ENCODE measurements at places on chromosomes 3 and 15.

DNA sequence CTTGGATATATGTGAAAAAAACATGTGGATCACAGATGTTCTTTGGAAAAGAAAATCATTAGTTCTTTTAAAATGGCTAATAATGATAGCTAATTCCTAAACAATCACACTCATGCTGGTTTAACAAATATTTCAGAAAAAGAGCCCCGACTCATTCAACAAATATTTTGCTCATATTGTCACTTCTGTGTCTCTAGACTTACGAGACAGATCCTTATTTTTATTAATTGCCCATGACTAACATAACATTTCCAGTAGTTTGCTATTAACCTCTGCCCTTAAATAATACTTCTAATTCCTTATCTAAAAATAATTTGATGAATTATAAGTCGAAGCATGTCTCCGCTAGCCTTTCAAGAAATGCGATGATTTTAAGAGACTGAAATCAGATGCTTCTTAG, 70.4 kb downstream of the SATB1 start:
- DNase-seq: no peak

- DNase-seq: no peak
Measured at GRCh38 chr3:117844676-117845075, 1135.1 kb downstream of the TUSC7 start.

DNA sequence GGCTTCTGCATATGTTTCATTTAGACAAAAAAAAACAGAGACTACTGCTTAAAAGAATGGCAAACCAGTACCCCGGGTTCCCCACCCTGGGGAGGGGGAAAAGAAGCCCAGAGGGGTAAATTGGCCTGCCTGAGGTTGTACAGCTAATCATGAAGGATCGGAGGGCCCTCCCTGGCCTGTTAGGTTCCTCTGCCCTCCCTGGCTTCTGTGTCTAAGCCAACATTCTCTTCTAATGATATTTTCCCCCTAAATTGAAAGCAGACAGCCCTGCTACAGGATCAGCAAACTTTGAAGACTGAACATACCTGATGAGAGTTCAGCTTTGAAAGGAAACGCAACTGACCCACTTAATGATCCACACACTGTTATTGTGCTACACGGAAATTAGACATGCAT, 2.5 kb downstream of the ARHGAP31 start:
- DNase-seq: no peak

GRCh38 chr15:27844018-27844666, 255.0 kb downstream of the OCA2 start:
- no peak for DNase-seq

DNA sequence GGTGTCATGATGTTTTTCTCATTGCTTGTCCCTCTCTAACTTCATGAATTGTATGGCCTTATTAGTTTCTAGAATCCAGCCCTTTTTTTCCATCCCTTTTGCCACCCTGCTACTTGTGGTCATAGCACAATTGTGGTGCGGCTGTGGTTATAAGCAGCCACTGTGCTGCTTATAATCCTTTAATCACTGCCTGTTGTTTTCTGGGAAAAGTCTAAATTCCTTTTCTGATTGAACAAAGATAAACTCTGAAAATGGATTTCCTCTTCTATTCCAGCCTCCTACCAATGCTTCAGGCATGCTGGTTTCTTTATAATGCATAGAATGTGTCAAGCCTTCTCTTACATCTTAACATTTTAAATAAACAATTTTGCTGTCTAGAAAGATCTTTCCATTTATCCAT, 319.5 kb downstream of the C3orf38 start:
- no peak for DNase-seq

GRCh38 chr15:43187544-43188155, 2.4 kb downstream of the CCNDBP1 start:
- no peak for DNase-seq

DNA sequence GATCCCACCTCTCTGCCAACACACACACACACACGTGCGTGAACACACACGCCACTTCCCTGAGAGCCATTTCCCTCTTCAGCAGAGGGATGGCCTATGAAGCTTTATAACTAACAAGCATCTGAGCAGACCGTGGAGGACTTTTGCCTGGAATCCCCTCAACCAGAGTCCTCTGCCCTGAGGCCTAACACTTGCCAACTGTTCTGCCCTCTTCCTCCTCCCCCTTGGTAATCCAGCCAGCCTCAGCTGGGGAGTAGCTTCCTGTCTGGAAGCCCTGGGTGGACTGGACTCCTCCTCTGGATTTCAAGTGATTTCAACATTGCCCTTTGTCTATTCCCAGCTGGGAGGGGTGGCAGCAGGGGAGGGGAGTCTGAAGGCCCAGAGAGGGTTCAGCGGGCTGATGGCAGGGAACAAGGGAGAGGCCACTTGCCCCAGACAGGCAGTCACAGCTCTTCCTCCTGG, 68.4 kb upstream of the HACD2 start:
- DNase-seq: no peak
